CD4-positive, alpha-beta T cell treated with Interleukin-6 at 100 ng/mL for 8 hours (primary cell): ENCODE measurements at places on chromosomes 5 and 9.
A peak's percentile ranks its signal among the peaks of the same experiment; 100 is the strongest.

- no peak for DNase-seq
Measured at GRCh38 chr9:93871286-93871685, 83.9 kb downstream of the BARX1 start.

GRCh38 chr9:5909976-5910375, 19.3 kb downstream of the MLANA start:
- no peak for DNase-seq

- no peak for DNase-seq
Measured at GRCh38 chr5:127844581-127845021, 141.4 kb downstream of the CCDC192 start.

GRCh38 chr9:126490871-126491567, 122.7 kb upstream of the LMX1B start:
- peak; percentile 70 for DNase-seq

DNA sequence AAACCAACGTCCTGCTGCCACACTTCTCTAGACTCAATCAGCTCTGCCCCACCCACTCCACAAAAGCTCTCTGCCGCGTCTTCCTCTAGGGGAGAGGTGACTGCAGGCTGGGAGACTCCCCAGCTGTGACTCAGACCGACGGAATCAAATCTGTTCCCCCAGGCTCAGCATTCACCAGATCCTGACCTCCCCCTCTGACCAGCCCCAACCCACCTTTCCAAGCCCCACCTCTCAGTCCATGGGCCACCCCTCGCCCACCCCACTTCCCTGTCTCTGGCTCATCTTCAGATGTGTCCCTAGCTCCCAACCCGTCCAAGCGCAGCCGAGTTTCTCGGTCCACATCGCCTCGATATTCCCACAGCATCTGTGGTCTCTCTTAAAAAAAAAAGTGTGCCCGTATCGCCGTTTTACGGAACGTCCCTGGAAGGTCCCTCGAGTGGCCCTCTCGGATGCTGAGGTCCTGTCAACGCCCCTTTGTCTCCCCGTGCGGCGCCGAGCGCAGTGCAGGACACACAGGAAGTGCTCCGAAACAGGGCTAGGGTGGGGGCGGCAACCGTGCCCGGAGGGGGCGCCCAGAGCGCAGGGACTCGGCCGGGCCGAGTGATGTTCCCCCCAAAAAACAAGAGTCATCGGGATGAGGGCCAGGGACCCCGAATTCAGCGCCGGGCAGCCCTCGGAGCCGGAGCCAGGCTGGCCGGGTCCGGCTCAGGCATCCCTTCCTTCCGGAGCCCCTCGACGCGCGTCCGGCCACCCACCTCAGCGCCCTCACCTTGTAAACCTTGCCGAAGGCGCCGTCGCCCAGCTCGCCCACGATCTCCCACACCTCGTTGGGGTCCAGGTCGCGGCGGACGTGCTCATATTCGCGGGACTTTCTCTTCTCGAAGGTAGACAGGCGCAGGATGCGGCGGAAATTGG, 649 bp downstream of the STK10 start:
- DNase-seq = peak; percentile 66

DNA sequence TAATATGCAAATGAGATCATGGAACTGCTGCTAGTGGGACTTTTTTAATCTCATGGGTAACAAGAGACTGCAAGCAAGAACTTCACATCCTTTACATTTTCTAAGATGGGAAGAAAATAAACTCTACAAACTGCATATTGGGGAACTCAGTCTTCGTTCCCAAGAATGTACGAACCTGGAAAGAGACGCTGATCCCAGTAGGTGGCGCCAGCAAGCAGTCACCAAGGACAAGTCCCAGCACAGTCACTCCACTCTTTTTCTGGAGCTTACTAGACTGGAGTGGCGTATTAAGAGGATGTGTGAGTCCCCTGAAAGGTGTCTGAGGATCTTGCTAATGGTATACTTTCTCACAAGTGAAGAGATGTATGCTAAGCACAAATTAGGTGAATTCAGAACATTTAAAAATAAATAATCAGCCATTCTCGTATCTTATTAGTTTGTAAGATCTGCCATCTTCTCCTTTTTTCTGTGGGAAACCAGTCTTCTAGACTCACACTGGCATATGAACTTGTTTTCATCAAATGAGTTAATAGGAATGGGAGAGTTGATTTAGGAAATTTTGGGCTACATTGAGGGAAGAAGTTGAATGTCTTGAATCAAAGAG, 16.0 kb upstream of the PUM3 start:
- DNase-seq = peak; percentile 31
